ENCODE measurements at places on chromosomes 6 and 20.
A peak's percentile ranks its signal among the peaks of the same experiment; 100 is the strongest.

DNA sequence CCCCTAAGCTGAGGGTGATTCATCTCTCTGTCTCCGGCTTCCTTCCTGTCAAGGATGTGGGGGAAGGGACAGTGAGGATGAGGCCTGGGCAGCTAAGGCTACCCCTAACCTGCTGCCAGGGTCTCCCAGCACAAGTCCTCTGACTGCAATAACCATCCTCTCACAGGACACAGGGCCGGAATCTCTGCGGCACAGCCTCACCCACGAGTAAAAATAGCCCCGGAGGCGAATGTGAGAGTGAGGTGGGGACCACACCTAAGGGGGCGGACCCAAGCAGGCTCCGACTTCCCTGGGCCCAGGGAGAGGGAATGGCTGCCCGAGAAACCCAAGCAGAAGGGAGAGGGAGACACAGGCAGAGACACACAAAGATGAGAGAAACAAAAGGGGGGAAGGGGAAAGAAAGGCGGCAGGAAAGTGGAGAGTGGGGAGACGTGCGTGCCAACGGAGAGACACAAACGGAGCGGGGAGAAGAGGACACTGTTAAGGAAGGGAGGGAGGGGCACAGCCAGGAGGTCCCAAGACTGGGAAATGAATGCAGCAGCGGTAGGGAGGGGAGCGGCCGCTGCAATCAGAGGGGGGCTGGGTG, 1.4 kb downstream of the CLIC1 start:
- no peak for DNase-seq

- no peak for DNase-seq
Measured at GRCh38 chr6:79466207-79466834, 70.9 kb downstream of the LCA5 start.

- DNase-seq: peak; percentile 73
Measured at GRCh38 chr20:23205611-23206041, 119.5 kb upstream of the CD93 start.

- DNase-seq: peak; percentile 19
Measured at GRCh38 chr6:73309785-73310502, 44.1 kb downstream of the DPPA5 start.

- DNase-seq: no peak
Measured at GRCh38 chr20:62489186-62489931, 13.6 kb upstream of the GATA5 start.

- no peak for DNase-seq
Measured at GRCh38 chr6:143940011-143940597, 68.0 kb downstream of the PLAGL1 start.

DNA sequence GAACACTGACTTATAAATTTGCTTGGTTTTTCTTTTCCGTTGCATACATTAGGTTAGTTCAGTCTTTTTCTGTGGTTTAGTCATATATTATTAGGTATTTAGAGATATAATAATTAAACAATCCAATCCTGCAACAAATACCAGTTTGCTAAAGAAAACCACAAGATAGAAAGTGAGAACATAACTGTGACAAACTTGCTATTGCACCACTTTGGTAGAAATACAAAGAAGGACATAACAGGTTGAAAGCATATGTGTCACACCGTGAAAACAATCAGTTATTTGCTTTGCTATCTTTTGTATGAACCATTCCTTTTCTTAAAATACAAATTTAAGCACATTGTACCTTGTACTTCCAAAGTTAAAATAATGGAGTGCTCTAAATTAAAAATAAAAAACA, 42.0 kb upstream of the KCNQ5 start:
- no peak for DNase-seq

GRCh38 chr20:18421608-18422007, 45.2 kb downstream of the DZANK1 start:
- DNase-seq: no peak

GRCh38 chr20:18688676-18689075, 100.8 kb downstream of the DTD1 start:
- DNase-seq: no peak

- DNase-seq: no peak
Measured at GRCh38 chr6:10979603-10980002, 64.5 kb downstream of the ELOVL2 start.

DNA sequence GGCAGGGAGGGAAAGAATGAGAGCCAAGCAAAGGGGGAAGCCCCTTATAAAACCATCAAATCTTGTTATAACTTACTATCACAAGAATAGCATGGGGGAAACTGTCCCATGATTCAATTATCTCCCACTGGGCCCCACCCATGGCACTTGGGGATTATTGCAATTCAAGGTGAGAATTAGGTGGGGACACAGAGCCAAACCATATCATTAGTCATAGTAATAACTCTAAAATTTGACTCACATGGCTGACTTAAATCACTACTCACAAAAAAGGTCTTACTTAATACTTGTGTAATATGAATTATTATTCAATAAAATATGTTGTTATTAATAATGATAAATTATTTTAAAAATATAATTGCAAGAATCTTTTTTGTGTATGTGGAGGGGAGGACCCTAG, 178.1 kb upstream of the TCF21 start:
- no peak for DNase-seq

GRCh38 chr20:40633123-40633850, 55.7 kb downstream of the MAFB start:
- DNase-seq: no peak
